Mesendoderm (in vitro differentiated cells): ENCODE measurements at places on chromosomes 1 and 21.

DNA sequence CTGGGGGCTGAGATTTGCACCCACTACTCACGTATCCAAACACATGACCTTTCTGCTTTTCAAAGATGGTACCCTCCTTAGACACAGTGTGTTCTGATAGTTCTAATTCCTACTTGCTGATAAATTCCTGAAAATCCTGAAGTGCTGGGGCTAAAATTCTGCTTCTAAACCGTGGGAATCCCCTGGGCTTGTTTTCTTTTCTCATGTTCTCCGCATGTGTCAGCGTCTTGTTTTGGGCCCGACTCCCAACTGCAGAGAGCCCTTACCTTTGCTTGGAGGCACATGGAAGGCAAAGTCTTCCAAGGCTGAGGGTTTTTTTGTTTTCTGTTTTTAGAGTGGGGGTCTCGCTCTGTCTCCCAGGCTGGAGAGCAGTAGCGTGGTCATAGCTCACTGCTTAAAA lies 27.2 kb downstream of the PSMG1 start:
- no peaks in the 10 kb centered on the region for H3K36me3 ChIP-seq
- H3K4me3 ChIP-seq, result no peak overlapping the region
- H3K27me3 ChIP-seq, result no peaks in the 10 kb centered on the region

- H3K4me3 ChIP-seq, result no peak overlapping the region
- DNase-seq, result peak; percentile 51
- H3K36me3 ChIP-seq, result no peaks in the 10 kb centered on the region
- no peak overlapping the region for H3K27ac ChIP-seq
- no peaks in the 10 kb centered on the region for H3K4me1 ChIP-seq
Observed at GRCh38 chr1:113804421-113805255, 7.6 kb downstream of the RSBN1 start.

DNA sequence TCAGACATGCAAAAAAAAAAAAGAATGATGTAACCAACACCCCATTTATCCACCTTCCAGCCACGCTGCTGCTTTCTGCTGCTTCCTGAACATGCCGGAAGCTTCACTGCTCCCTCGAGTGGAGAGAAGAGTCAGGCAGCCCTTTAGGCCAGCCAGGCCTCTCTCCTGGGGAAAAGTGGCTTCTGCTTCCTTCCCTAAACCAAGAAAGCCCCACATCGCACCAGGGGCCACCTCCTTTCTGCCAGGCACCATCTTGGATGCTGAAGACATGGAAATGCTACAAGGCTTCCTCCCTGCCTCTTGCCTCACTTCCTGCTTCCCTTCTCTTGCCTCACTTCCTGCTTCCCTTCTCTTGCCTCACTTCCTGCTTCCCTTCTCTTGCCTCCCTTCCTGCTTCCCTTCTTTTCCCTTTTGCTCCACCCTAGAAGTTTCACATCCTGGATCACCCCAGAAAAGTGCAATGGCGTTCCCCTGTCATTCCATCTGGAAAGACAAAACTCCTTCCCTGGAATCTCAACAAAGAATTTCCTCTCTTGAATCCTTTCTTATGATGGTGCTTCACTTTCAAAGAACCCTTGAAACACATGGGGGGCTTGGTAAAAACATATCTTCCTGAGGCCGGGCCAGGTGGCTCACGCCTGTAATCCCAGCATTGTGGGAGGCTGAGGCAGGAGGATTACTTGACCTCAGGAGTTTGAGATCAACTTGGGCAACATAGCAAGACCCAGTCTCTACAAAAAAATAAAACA lies 18.7 kb downstream of the TNFRSF8 start:
- H3K27me3 ChIP-seq, result no peaks in the 10 kb centered on the region
- no peak overlapping the region for H3K27ac ChIP-seq
- DNase-seq, result no peak
- H3K4me1 ChIP-seq, result no peaks in the 10 kb centered on the region

DNA sequence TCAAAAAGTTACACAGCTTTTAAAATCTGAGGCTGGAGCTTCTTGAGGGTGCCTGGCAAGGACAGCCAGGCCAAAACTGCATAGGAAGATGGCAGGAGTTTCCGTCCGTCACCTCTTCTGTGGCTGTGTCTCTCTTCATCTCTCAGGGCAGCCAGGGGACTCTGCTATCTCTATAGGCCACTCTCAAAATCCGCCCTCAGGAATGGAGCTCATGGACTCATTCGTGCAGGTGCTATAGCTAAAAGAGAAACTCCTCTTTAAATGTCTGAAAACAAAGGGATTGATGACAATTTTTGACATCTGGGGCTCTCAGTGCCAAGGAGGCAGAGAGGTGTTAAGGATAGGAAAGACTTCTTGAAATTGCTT lies 27.2 kb downstream of the OVAAL start:
- H3K36me3 ChIP-seq, result no peaks in the 10 kb centered on the region
- H3K27me3 ChIP-seq, result no peaks in the 10 kb centered on the region
- no peak overlapping the region for H3K4me3 ChIP-seq
- DNase-seq, result no peak

- peaks cover 1% of the 10 kb centered on the region for H3K36me3 ChIP-seq
- peak; percentile 95 for DNase-seq
- H3K4me1 ChIP-seq, result peaks cover 15% of the 10 kb centered on the region
- peak within 1 kb of the TSS; percentile 85 for H3K27ac ChIP-seq
- no peaks in the 10 kb centered on the region for H3K27me3 ChIP-seq
Observed at GRCh38 chr1:169106095-169106920, at the start of gene ATP1B1. Gene ATP1B1, plus strand, starts transcription at chr1:169106690. Its CDS starts 140 bp downstream, at chr1:169106830.

GRCh38 chr1:93427656-93428055 lies 20.3 kb upstream of the FNBP1L start:
- no peak overlapping the region for H3K27ac ChIP-seq
- no peak for DNase-seq
- no peaks in the 10 kb centered on the region for H3K36me3 ChIP-seq
- no peaks in the 10 kb centered on the region for H3K27me3 ChIP-seq
- H3K4me1 ChIP-seq, result no peaks in the 10 kb centered on the region
- no peak overlapping the region for H3K4me3 ChIP-seq

DNA sequence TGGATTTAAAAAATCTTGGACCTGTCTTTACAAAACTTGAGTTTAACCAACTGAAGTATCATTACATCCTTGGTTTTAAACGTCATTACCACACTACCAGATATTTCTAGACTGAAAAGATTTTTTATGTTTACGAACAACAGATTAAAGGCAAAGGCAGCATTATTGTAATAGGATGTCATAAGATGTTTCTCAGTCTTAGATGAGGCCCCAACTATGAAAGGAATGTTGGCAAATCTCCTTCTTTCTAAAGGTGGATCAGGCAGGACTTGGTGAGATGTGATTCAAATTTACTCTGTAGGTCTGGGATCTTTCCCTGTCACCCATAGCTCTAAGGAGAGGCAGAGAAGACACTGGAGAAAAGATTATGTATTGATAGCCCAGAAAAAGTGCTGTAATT lies 417.9 kb downstream of the PTBP2 start:
- H3K36me3 ChIP-seq, result no peaks in the 10 kb centered on the region
- H3K4me1 ChIP-seq, result no peaks in the 10 kb centered on the region
- H3K4me3 ChIP-seq, result no peak overlapping the region
- H3K27ac ChIP-seq, result no peak overlapping the region

- no peak overlapping the region for H3K27ac ChIP-seq
- H3K27me3 ChIP-seq, result no peaks in the 10 kb centered on the region
- peaks cover 2% of the 10 kb centered on the region for H3K4me1 ChIP-seq
- no peak for DNase-seq
- H3K36me3 ChIP-seq, result no peaks in the 10 kb centered on the region
- H3K4me3 ChIP-seq, result no peak overlapping the region
Observed at GRCh38 chr1:113531321-113531720, 141.0 kb downstream of the MAGI3 start.

GRCh38 chr1:195236991-195237889 lies 1371.0 kb downstream of the KCNT2 start:
- no peak overlapping the region for H3K27ac ChIP-seq
- H3K36me3 ChIP-seq, result no peaks in the 10 kb centered on the region
- H3K4me1 ChIP-seq, result no peaks in the 10 kb centered on the region

- H3K36me3 ChIP-seq, result no peaks in the 10 kb centered on the region
- no peak overlapping the region for H3K4me3 ChIP-seq
- no peak overlapping the region for H3K27ac ChIP-seq
- H3K27me3 ChIP-seq, result no peaks in the 10 kb centered on the region
- DNase-seq, result no peak
- H3K4me1 ChIP-seq, result no peaks in the 10 kb centered on the region
Observed at GRCh38 chr1:2025491-2025981, 6.4 kb downstream of the GABRD start.

GRCh38 chr1:156912310-156912709 lies 8.1 kb upstream of the LRRC71 start:
- no peaks in the 10 kb centered on the region for H3K27me3 ChIP-seq
- H3K4me3 ChIP-seq, result no peak overlapping the region
- no peak overlapping the region for H3K27ac ChIP-seq
- no peak for DNase-seq
- no peaks in the 10 kb centered on the region for H3K36me3 ChIP-seq
- no peaks in the 10 kb centered on the region for H3K4me1 ChIP-seq

GRCh38 chr1:31768407-31768907 lies 4.3 kb upstream of the ADGRB2 start:
- H3K27ac ChIP-seq, result no peak overlapping the region
- peaks cover 18% of the 10 kb centered on the region for H3K4me1 ChIP-seq
- peaks cover 12% of the 10 kb centered on the region for H3K27me3 ChIP-seq
- no peaks in the 10 kb centered on the region for H3K36me3 ChIP-seq

- no peaks in the 10 kb centered on the region for H3K4me1 ChIP-seq
- no peak overlapping the region for H3K4me3 ChIP-seq
- H3K27me3 ChIP-seq, result no peaks in the 10 kb centered on the region
- no peak for DNase-seq
- no peak overlapping the region for H3K27ac ChIP-seq
Observed at GRCh38 chr1:60697204-60697994, 385.0 kb upstream of the NFIA start.

- no peak overlapping the region for H3K27ac ChIP-seq
- H3K36me3 ChIP-seq, result no peaks in the 10 kb centered on the region
- DNase-seq, result no peak
- no peaks in the 10 kb centered on the region for H3K27me3 ChIP-seq
- H3K4me1 ChIP-seq, result no peaks in the 10 kb centered on the region
Observed at GRCh38 chr1:177315261-177315660, 144.5 kb downstream of the BRINP2 start.

- H3K36me3 ChIP-seq, result no peaks in the 10 kb centered on the region
- no peak overlapping the region for H3K4me3 ChIP-seq
- no peak overlapping the region for H3K27ac ChIP-seq
- no peaks in the 10 kb centered on the region for H3K27me3 ChIP-seq
- H3K4me1 ChIP-seq, result no peaks in the 10 kb centered on the region
Observed at GRCh38 chr1:247431643-247432042, 15.7 kb downstream of the NLRP3 start.

GRCh38 chr1:155622191-155622590 lies 12.2 kb downstream of the MSTO1 start:
- no peaks in the 10 kb centered on the region for H3K27me3 ChIP-seq
- H3K4me3 ChIP-seq, result no peak overlapping the region
- no peaks in the 10 kb centered on the region for H3K36me3 ChIP-seq
- H3K4me1 ChIP-seq, result no peaks in the 10 kb centered on the region

GRCh38 chr1:211829343-211830054 lies 1.1 kb downstream of the LPGAT1 start:
- H3K4me1 ChIP-seq, result peaks cover 2% of the 10 kb centered on the region
- H3K4me3 ChIP-seq, result peak overlapping the region; percentile 63
- H3K27me3 ChIP-seq, result no peaks in the 10 kb centered on the region
- DNase-seq, result peak; percentile 80
- no peaks in the 10 kb centered on the region for H3K36me3 ChIP-seq
- H3K27ac ChIP-seq, result peak overlapping the region; percentile 69

GRCh38 chr1:214187933-214188332 lies 93.0 kb upstream of the SMYD2 start:
- H3K27ac ChIP-seq, result no peak overlapping the region
- H3K27me3 ChIP-seq, result peaks cover 10% of the 10 kb centered on the region
- no peak for DNase-seq
- no peaks in the 10 kb centered on the region for H3K36me3 ChIP-seq
- H3K4me3 ChIP-seq, result no peak overlapping the region
- H3K4me1 ChIP-seq, result no peaks in the 10 kb centered on the region

DNA sequence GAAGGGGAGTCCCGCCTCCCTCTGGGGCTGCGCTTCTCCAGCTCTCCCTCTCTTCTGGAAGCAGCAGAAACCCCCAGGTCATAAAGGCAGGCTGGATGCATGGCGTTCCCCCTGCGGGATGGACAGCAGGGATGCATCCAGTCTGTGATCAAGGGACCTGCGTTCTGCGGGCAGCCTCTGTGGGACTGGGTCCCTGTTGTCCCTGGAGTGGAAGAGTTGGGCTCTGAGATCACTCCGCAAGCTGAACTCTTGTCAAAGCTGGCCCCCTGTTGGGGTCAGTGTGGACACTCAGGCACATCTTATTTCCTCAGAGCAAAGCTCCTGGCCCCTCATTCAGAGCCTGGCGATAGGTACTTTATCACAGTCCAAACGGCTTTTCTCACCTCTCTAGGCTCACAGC lies 341.2 kb downstream of the PTPRU start:
- no peak overlapping the region for H3K4me3 ChIP-seq
- no peak overlapping the region for H3K27ac ChIP-seq
- peak; percentile 53 for DNase-seq
- no peaks in the 10 kb centered on the region for H3K36me3 ChIP-seq

DNA sequence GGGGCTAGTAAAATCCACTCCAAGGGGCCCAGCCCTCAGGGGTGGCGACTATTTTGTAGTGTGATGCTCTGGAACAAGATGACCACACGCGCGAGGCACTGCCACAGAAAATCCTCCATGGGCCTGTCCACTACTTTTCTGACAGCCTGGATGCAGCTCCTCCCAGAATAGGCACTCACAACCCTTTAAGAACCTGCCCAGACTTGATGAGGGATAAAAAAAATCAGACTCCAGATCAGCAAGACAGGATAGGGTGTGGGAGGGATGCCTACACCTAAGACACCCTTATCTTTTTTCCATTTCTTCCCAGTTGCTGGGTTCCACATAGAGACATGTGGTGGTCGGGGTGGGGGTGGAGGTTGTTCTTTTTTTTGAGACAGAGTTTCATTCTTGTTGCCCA lies 33.5 kb downstream of the PCAT6 start:
- no peak for DNase-seq
- no peaks in the 10 kb centered on the region for H3K27me3 ChIP-seq
- no peak overlapping the region for H3K4me3 ChIP-seq

GRCh38 chr1:39572379-39573096 lies 4.1 kb downstream of the PABPC4 start:
- no peak overlapping the region for H3K4me3 ChIP-seq
- H3K36me3 ChIP-seq, result peaks cover 25% of the 10 kb centered on the region
- no peaks in the 10 kb centered on the region for H3K27me3 ChIP-seq
- H3K27ac ChIP-seq, result no peak overlapping the region
- H3K4me1 ChIP-seq, result peaks cover 4% of the 10 kb centered on the region

GRCh38 chr1:109509176-109510134 lies at the start of gene AMIGO1:
Gene AMIGO1, minus strand, starts transcription at chr1:109509727. Its CDS starts 815 bp downstream, at chr1:109508912.
- peak within 1 kb of the TSS; percentile 30 for H3K4me3 ChIP-seq
- no peaks in the 10 kb centered on the region for H3K4me1 ChIP-seq
- DNase-seq, result peak; percentile 57
